ENCODE measurements at places on chromosomes 2 and 18.

DNA sequence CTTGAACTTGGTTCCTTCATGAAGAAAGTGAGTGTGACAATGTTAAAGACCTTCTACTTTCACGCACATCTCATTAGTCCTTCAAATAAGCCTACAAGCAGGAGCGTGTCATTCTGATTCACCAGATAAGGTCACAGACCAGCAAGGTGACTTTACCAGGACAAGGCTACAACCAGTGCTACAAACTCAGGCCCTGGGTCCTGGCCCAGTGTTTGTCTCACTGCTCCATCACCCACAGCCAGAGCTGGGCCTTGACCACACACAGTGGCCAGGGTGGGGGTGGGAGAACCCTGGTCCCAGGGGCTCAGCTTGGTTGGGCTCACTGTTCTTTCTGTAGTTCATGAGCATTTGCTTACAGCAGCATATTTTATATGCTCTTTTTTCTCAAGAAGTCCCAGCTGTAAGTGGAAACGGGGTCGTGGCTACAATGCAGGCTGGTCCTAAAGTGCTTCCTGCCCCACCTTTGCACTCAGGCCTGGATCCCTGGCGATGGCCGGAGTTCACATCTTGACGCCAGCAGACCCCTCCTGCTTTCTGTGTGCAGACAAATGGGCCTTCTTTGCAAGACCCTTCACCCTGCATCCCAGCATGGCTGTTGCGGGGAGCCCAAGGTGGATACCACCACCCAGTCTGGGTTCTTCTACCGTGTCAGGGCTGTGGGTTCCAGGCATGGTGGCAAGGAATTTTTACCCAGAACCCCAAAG is 153.6 kb upstream of the EPAS1 start:
- no peak for DNase-seq
- no peak overlapping the region for H3K4me3 ChIP-seq
- H3K36me3 ChIP-seq = peaks cover 6% of the 10 kb centered on the region
- H3K27ac ChIP-seq = no peak overlapping the region
- H3K4me1 ChIP-seq = no peaks in the 10 kb centered on the region

DNA sequence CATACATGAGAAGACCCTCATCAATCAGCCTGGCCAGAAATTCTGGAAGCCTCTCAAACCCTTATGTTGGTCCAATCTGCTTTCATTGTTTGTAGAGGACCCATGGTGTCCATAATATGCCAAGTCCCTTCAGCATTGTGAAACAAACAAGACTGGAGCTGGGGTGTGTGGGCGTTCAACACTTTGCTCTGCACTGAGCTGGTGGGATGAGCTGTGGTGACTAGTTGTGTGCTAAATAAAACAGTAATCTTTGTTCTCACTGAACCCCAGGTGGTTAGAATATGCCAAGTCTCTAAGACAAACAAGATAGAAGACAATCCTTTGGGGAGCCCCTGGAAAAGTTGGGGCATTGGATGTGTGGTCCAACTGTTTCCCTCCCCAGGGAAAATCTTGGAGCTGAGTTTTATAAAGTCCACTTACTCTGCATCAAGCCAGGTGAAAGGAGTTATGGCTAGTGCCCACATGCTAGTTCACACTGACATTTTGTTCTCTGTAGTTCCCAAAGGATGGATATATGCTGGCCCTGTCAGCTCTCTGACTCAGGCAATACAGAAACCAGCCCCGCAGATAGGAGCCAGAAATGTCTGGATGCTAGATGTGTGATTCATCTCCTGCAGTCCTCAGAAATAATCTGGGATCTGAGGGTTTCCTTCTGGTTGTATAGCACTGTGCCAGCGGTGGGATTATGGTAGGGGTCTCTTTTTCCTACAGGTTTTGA is 260.2 kb downstream of the TMX3 start:
- no peak overlapping the region for H3K4me3 ChIP-seq
- H3K4me1 ChIP-seq = no peaks in the 10 kb centered on the region
- DNase-seq = no peak
- no peaks in the 10 kb centered on the region for H3K27me3 ChIP-seq

- no peaks in the 10 kb centered on the region for H3K27me3 ChIP-seq
- no peaks in the 10 kb centered on the region for H3K4me1 ChIP-seq
- H3K4me3 ChIP-seq = no peak overlapping the region
- no peak for DNase-seq
- H3K27ac ChIP-seq = no peak overlapping the region
Measured at GRCh38 chr2:237259201-237259600, 154.8 kb downstream of the COL6A3 start.

DNA sequence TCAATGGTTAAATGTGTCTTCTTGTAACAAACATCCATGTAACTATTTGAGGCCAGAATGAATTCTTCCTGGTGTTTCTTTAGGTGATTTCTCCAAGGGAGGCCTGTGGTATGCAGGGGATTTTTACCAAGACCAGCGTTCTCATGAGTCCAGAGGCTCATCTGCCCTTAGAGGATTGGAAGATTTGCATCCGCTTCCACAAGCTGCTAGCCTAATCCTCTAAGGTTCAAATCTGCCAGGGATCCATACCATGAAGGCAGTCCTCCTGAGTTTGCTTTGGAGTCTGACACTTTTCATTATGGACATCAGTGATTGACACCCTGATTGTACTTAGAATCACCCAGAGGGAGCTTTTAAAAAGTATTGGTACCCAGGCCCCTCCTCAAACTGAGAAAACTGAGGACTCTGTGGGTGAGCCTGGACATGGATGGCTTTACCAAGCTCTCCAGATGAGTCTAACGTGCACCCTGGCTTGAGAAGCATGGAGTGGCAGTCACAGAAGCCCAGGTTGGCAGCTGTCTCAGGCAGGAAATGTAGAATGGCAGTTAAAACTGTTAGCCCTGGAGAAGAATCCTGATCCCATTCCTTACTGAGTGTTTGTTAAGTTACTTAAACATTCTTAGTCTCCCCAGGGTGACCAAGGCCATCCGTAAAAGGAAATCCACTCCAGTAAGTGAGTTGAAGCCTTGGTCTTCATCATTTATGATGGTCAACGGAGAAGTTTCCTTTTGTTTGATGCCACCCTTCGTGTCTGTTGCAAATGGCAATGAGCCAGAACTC is 95.3 kb upstream of the RMDN2 start:
- DNase-seq = no peak
- peaks cover 5% of the 10 kb centered on the region for H3K4me1 ChIP-seq

- no peaks in the 10 kb centered on the region for H3K27me3 ChIP-seq
- DNase-seq = no peak
- H3K4me1 ChIP-seq = peaks cover 35% of the 10 kb centered on the region
- no peak overlapping the region for H3K27ac ChIP-seq
- peaks cover 2% of the 10 kb centered on the region for H3K36me3 ChIP-seq
Measured at GRCh38 chr2:65300134-65300760, 72.6 kb downstream of the ACTR2 start.

DNA sequence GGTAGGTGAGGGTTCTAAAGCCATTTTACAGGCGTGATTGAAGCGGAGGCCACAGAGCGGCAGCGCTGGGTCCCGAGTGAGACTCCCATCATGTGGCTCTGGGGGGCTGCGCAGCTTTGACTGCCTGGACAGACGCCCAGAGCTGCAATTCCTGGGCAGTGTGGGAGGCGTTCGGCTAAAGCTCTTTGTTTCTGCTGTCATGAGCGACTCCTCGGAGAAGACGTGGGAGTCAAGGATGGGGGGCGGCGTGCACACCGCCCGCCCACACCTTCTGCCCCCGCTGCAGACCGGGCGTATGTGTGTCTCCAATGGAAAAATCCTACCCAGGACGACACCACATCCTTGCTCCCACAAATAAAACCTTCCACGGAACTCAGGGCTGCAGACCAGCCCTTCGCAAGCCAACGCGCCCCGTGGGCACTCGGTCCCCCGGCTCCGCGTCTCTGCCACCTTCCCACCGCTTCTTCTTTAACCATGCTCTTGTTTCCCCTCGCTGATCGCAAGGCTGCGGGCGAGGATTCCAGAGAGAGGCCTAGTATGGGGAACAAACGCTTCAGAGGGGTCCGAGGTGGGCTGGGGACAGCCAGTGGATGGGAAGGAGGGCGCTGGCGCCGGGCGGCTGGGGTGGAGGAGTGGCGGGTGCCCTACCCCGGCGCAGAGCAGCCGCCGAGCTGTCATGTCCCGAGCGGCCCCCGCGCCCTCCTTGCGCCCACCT is 680 bp upstream of the LBH start:
- H3K27ac ChIP-seq = peak overlapping the region; percentile 3
